ENCODE measurements at places on chromosomes 5 and 9.

DNA sequence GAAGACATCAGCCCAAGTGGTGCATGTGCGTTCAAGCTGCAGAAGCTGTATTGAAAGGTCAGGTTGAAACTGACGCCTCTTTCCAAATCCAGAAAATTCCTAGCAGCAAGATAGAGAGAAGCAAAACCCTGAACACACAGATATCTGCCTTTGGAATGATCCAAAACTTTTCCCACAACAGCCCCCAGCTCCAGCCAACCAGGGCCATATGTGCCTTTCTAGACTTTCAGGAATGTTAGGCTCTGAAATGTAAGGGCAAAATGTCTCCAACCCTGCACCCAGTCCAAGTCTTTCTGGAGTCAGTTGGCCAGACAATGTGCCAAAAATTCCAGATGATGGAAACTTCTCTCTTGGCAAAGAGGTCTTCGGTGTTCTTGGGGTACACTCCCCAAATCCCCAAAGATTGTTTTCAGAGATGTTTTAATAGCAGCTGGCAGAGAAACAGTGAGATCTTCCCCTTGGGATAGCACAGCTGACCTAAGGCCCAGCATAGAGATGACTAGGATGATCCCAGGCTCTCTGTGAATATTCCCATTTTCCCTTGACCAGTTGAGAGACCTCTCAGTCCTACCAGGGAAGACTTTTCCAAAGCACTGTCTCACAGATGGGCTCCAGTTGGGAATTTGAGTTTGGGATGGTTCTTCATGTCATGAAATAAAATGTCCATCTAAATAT lies 440.4 kb upstream of the CD180 start:
- DNase-seq, result no peak

DNA sequence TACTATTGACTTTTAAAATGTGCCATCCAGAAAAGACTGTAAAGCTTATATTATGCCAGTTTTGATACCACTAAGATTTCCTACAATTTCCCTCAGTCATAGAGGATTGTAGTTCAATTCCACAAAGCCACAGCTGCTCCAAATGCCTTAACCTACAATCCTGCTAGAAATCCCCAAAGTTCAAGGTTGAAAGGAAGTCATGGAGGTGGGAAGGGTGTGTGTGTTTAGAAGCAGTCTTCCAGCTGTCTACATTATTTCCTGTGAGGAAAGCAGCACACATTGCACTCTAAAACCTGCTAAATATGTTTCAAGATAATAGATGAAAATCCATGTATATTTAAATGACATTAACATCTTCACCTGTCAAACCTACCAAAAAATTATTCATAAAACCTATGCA lies 11.8 kb downstream of the EPB41L4A start:
- DNase-seq, result no peak

DNA sequence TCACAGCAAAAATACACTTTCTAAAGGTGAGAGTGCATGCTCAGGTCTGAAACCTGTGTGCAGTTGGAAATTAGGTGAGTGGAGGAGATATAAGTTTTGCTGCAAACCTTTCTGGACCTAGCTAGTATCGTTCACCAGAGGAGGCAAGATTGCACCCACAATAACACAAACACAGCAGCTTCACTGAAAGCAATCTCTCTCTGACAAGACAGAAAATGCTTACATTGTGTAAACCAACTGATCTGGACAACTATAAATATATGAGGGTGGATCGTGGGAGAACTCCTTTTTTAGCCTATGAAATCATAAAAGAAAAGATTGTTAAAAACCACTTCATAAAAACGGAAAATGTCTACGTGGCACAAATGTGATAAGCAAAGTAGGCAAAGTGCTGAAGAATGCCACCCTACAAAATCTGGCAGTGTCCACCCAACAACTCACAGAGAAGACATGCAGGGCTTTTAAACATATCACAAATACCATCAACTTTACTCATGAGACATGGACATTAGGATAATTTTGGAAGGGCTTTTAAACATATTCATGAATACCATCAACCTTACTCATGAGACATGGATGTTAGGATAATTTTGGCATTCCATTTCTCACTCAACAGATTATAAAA lies 134.3 kb downstream of the CDH18 start:
- DNase-seq, result no peak

GRCh38 chr9:131404581-131404980 lies 10.7 kb downstream of the PRRC2B start:
- DNase-seq, result peak; percentile 37
